ENCODE measurements at places on chromosomes 11 and 22.
A peak's percentile ranks its signal among the peaks of the same experiment; 100 is the strongest.

GRCh38 chr22:27164781-27165503 is 507.6 kb downstream of the MIAT start:
- no peak for DNase-seq

GRCh38 chr22:28741200-28741784 is 328 bp downstream of the CHEK2 start:
- DNase-seq = no peak

DNA sequence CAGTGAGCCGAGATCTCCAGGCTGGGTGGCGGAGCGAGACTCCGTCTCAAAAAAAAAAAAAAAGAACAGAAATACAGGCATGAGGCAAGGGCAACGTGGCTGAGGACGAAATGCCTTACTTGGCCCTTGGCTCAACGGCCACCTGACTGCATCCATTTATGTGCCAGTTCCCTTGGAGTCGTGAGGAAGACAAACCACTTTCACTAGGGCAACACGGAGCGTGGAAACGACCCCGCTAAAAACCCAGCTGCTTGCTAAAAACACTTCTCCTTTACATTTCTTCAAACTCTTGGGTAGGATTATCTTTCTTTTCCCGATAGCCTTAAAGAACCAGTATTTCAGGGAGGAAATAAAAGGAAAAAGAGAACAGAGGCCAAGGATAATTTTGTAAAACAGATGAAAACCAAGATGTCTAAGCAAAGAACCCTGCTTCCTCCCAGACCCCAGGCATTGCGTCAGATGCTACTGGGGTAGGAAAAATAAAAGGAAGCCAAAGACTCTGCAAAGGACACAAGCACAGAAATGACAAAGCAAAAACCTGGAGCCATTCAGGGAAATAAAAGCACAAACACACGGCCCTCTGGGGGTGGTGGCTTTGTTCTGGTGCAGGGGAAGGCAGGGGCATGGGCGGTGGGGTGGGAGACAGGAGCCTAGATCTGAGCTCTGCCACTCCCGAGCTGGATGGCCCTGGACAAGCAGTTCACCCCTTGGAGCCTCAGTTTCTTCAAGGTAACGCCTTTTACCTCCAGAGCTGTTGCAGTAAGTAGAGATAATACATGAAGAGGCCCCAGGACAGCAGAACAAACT is 37.0 kb downstream of the PC start:
- no peak for DNase-seq

DNA sequence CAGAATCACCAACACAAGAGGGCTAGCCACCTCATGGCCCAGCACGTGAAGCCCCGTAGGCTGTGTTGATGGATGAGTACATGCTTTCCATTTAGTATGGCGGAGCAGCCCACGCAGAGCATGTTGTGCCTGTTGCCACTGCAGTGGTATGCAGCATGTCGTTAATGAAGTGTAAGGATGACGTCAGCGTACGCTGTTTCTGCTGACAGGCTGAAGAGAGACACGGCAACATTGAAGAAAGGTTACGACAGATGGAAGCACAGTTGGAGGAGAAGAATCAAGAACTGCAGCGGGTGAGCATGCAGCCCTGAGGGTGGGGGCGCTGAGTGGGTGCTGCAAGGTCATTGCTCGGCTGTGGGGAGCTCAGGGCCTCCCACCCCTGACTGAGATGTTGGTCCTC is 62.8 kb downstream of the PPFIA1 start:
- DNase-seq = no peak

DNA sequence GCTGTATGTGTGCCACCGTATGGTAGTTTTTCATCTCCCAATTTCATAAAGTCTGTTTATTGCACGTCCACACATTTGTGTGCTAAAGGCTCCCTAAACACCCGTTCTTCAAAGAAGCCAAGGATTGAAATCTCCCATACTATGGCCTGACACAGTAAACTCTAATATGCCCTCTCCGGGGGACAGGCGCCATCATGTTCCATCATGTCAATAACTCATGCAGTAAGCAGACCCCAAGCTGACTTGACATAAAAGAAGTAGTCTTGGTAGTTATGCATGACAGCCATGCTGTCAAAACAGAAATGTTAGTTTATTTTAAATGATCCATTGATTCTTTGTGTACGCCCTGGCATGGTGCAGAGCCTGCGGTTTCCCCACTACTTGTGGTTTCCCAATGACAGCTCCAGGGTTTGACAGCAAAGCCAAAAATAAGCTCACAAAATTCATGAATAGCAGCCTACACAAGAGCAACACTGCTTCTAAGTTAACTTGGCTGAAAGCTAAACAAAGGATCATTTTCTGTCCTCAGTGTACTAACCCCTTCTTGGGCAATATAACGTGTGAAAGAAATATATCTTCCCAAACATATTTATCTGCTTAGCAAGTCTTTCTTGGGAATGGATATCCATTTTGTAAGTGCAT is 56.5 kb upstream of the CABP7 start:
- no peak for DNase-seq

GRCh38 chr11:115581871-115582639 is 77.8 kb upstream of the CADM1 start:
- no peak for DNase-seq

GRCh38 chr11:58285483-58286040 is 17.5 kb upstream of the OR10W1 start:
- DNase-seq = no peak

GRCh38 chr22:35575116-35575748 is 34.6 kb downstream of the RASD2 start:
- no peak for DNase-seq

GRCh38 chr11:9953994-9954626 is 290.2 kb downstream of the SWAP70 start:
- DNase-seq = no peak

DNA sequence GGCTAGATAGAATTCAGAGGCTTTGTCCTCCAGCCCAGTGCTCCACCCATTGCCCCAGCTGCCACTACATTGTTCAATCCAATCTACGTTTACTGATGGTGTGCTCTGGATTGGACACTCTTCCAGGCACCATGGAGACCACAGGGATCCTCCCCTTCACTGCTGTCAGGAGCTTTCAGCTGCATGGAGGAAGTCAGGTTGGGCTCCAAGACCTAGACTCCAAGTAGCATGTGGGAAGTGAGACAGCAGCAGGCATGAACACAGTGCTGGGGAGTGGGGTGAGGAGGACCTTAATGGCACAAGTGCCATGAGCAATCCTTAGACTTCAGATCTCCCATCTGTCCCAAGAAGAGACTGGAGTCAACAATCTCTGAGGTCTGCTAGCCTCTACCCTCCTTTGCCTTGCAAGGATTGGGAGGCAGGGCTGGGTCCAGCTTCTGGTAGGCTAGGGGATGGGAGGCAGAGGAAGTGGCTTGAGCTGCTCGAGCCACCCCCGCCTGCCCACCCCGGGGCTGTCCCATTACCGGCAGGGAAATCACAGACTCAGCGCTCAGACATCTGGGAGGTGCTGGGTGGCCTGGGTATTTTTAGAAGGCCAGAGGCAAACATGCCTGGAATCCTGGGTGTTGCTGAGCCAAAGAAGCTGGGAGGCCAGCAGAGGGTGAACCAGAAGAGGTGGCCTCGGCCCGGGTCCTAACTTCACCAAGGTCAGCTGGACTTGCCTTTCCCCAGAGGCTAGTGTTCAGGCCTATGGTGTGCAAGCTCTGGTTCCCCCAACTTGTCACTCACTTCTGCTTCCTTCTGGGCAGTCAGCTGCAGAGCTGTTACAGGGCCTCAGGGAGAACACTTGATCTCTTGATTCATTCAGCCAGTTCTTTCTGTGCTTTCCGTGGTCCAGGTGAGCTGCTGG is 15.2 kb upstream of the FCHSD2 start:
- no peak for DNase-seq

GRCh38 chr22:43533156-43533530 is 121.3 kb downstream of the MPPED1 start:
- DNase-seq = no peak

GRCh38 chr11:47539681-47540039 is 13.3 kb downstream of the CELF1 start:
- DNase-seq = no peak

DNA sequence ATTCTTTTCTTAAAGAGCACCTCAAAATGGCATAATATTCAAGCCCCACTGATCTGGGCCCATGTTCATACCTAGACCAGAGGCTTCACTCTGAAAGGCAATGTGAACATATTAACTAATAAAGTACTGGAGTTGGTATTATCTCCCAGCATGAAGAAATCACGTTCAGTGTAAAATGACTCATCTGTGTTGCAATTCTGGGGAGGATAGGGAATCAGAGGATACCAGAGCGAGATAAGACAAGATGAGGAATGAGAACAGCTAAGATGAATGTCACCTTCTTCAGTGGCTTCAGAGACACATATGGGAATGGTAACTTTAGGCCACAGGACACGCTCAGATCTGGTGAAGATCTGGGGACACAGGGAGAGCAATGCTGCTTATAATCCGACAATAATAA is 121.1 kb downstream of the NTM start:
- no peak for DNase-seq

DNA sequence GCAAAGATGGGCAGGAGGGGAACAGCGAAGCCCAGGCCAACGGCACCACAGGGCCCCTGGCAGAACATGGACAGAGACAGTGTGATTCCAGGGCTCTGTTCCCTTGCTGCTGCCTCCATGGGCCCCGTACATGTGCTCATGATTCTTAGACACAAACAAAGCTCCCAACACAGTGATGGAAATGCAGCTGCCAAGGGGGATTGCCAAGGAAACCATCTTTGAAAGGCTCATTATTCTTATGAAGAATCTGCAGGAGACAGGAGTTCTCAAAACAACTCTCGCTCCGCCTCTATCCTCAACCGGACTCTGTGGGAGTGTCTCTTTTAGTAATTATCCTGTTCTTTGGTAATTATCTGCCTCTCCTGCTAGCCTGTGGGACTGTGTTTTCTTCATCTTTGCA is 32.2 kb downstream of the SERPINH1 start:
- DNase-seq = no peak

DNA sequence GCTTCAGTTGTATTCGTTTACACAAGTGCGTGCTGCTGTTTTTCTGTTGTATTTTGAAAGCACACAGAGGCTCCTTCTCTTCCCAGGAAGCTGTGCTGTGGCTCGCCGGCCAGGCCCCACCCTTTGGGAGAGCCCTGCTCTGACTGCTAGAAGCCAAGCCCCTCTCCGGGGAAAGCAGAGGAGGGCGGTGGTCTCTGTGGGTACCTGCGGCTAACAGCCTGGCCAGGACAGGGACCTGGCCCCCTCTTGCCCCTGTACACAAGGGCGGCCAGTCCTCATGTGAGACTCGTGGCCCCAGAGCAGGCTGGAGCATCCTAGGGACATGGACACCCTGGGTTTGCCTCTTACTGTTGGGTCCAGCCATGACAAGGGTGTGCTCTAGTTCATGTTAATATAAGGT is 14.8 kb downstream of the MOB2 start:
- DNase-seq = no peak

DNA sequence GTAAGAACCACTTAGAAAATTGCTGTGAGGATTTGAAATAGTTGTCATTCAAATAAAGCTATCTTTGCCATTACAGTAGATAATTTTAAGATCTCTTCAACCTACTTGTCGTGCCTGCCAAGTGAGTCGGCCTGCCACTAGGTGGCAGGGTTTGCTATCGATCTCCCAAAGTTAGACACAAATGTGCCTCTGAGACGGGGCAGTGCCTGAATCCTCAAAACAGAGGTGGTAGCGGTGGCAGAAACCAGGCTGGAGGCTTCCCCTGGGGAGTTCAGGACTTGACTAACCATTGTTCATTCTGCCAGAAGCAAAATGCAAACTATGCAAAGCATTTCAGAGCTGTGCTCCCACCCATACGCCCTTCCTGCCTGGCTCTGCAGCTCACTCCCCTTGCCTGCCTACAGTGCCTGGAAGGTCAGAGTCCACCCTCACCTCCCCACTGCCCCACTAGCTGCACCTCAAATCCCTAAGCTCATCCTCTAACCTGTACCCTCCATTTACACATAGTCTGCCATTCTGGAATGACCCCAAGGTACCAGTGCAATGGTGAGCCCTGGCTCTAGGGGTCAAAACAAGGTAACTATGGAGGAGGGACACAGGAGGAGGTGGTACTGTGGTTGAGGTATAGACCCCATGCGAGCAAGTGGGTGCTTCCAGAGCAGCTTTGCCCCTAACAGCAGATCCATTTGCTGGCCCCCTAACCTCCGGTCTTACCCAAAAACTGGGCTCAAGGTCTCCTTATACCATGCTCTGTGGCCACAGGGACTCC is 82.1 kb downstream of the C11orf58 start:
- peak; percentile 36 for DNase-seq

DNA sequence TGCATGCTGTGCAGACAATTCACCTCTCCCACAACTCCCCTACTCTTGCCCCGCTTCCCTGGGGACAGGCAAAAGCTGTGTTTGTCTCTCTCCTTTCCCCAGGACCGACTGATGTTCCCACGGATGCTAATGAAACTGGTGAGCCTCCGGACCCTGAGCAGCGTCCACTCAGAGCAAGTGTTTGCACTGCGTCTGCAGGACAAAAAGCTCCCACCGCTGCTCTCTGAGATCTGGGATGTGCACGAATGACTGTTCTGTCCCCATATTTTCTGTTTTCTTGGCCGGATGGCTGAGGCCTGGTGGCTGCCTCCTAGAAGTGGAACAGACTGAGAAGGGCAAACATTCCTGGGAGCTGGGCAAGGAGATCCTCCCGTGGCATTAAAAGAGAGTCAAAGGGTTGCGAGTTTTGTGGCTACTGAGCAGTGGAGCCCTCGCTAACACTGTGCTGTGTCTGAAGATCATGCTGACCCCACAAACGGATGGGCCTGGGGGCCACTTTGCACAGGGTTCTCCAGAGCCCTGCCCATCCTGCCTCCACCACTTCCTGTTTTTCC is 1.4 kb upstream of the MADD start:
- no peak for DNase-seq

DNA sequence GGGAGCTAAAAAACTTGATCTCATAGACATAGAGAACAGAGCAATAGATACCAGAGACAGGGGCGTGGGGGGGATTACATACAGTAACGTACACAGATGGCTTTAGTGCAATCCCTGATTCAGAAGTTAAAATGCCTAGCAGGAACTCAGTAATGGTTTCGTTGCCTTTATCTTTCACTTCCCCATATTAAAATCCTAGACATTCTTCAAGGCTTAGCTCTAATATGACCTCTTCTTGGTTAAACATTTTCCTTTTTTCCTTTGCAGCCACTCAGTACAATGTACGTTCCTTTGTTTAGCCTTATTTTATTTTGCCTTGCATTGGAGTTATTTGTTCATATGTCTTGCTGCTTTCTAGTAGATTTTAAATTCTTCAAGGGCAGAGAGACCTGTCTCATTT is 104.9 kb downstream of the C11orf87 start:
- DNase-seq = no peak

- no peak for DNase-seq
Measured at GRCh38 chr11:102580185-102580951, 44.8 kb downstream of the MMP20 start.

GRCh38 chr11:120215634-120216033 is 4.8 kb downstream of the OAF start:
- DNase-seq = no peak

- no peak for DNase-seq
Measured at GRCh38 chr11:134060316-134060715, 8.6 kb upstream of the JAM3 start.

GRCh38 chr11:119120639-119121007 is 757 bp upstream of the HINFP start:
- DNase-seq = no peak

GRCh38 chr11:76729214-76729613 is 53.9 kb upstream of the TSKU start:
- DNase-seq = no peak

All from activated CD8-positive, alpha-beta memory T cell treated with anti-CD3 and anti-CD28 coated beads for 48 hours (primary cell).